Activated CD8-positive, alpha-beta memory T cell treated with anti-CD3 and anti-CD28 coated beads for 1 hour (primary cell): ENCODE measurements at places on chromosomes 4 and X.

DNA sequence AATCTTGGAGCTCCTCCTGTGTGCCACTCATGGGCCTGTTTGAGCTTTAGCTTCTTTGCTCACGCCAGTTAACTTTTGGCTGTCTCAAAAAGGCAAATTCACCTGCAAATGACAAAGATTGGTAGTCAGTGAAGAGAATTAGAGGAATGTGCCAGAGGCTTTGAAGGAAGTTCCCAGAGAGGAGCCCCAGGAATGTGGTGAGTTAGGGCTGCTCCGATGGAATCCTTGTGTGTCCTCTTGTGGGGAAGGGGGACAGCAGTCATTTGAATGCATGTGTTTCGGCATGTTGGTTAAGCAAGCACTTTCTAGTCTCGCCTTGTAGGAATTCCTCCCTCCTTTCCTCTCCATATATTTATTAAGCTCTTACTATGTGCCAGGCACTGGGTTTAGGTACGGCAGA is 62.9 kb downstream of the ELF4 start:
- DNase-seq = no peak

DNA sequence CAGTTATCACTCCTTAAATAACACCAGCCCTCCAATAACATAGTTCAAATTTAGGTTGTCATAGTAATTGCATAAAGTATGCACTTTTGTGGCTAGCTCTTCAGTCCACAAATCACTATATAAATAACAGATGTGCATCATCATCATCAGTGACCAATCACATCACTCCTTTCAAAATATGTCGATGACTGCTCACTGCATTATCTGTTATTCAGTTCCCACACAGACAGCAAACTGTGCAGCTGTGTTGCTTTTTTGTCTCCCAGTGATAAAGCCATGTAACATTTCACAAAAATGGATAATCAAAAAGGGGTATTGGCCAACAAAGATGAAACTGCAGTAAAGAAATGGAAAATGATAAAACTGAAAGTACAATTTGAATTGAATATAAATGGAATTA is 205.4 kb downstream of the DCLK2 start:
- no peak for DNase-seq

DNA sequence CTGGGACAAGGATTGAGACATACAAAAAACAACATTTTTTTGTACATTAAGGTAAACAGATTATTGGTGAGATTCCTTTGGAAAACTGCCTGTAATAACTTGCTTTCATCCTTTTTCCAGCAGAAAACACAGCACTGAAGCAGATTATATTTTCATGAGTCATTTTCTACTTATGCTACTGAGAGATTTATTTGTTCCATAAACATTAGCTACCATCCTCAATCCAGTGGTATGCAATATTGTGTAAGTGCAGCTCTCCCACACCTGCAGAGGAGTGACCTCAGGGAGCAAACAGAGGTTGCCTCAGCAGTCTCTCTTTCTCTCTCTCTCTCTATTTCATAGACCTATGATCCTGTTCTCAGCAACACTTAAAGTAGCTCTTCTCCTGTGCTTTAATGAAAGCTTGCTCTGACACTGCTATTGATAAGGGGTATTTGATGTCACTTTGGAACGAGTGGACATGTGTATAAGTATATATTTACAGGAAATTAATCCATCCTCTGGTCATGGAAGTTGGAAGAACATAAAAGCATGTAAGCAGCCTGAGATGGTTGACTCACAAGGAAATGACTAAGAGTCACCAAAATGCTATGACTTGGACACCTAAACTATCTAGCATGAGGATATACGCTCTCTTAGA is 163.7 kb upstream of the SPANXC start:
- no peak for DNase-seq

GRCh38 chr4:89757154-89757719 is 79.7 kb downstream of the SNCA start:
- DNase-seq = no peak
